Activated naive CD4-positive, alpha-beta T cell treated with anti-CD3 and anti-CD28 coated beads, Interleukin-2, amount 10 ng/mL, durations not matched to agents 7 days and 5 days (primary cell): ENCODE measurements at places on chromosomes 6 and 20.

GRCh38 chr6:36297511-36297910 lies 27.7 kb downstream of the PNPLA1 start:
- H3K36me3 ChIP-seq, result no peaks in the 10 kb centered on the region
- H3K4me3 ChIP-seq, result no peak overlapping the region
- no peak overlapping the region for H3K27ac ChIP-seq
- no peak for DNase-seq
- no peaks in the 10 kb centered on the region for H3K4me1 ChIP-seq

DNA sequence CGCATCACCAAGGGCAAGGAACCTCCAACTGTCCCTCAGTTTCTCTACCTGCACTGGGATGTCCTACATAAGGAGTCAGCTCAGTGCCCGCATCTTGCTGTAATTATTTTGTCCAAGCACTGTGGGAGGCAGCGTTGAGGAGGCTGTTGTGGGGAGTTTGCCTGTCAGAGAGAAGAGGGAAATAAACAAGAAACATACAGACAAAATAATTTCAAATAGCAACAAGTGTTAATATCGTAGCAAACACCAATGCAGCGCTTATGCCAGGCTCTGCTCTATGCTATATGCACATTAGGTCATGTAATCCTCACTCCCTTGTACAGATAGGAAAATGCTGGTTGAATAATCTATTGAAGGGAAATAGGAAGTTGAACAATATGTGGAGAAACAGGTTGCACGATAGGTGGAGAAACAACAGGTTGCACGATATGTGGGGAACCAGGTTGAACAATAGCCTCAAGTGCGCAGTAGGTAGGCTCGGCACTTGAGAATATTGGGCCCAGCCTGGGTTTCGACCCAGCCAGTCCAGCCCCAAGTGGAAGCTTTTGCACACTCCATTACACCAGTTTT lies 91.2 kb upstream of the SIRPA start:
- H3K4me3 ChIP-seq, result peak overlapping the region; percentile 46
- H3K27me3 ChIP-seq, result peaks cover 66% of the 10 kb centered on the region
- H3K27ac ChIP-seq, result no peak overlapping the region
- DNase-seq, result no peak

DNA sequence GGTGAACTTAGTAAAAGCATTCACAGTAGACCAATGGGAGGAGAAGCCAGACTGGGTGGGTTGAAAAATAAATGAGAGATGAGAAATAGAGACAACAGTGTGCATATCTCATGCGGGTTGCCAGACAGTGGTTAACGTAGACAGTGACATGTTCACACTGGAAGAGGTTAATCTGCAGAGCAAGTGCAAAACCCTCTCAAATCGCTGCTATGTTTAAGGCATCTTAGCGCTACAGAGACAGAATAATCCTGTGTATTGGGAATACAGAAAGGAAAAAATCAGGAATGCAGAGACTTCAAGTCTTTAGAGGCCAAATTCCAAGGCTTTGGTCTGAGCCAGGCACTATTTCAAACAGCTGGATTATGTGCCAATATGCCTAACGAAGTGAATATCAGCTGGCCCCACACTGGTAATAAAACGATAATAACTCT lies 107.1 kb downstream of the TSHZ2 start:
- no peaks in the 10 kb centered on the region for H3K27me3 ChIP-seq
- no peaks in the 10 kb centered on the region for H3K36me3 ChIP-seq
- H3K27ac ChIP-seq, result no peak overlapping the region
- H3K4me3 ChIP-seq, result no peak overlapping the region
- DNase-seq, result no peak

DNA sequence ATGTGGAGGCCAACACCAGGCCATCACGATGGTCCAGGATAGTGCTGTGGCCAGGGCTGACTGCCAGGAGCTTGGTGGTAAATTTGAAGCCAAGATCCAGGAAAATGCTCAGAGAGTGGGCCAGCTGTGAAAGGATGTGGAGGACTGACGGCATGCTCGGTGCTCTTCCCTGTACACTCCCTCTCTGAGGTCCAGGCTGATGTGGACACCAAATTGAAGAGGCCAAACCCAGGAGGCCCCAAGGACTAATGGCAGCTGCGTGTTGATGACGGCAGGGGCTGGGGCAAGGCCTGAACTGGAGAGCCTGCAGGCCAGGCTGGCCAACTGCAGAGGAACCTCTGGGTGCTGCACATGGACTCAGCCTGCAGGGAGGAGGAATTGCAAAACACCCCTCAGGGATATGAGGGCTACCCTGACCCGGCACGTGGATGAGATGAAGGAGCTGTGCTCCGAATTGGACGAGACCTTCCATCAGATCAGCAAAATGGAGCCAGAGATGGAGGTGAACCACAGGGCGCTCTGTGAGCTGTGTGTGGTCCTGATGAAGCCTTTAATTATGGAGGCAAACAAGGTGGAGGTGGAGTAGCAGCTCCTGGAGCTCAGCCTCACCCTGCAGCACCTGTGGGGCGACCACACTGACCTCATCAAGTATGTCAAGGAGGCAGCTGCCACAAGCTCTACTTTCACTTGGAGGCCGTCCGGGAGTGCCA lies 6.9 kb upstream of the RAET1E start:
- H3K27ac ChIP-seq, result no peak overlapping the region
- H3K4me3 ChIP-seq, result no peak overlapping the region
- no peaks in the 10 kb centered on the region for H3K4me1 ChIP-seq
- H3K36me3 ChIP-seq, result no peaks in the 10 kb centered on the region
- H3K27me3 ChIP-seq, result peaks cover 49% of the 10 kb centered on the region

GRCh38 chr6:32865724-32866443 lies 11.9 kb downstream of the PSMB9 start:
- H3K27ac ChIP-seq, result peak overlapping the region; percentile 91
- peaks cover 21% of the 10 kb centered on the region for H3K36me3 ChIP-seq
- peaks cover 38% of the 10 kb centered on the region for H3K4me1 ChIP-seq
- DNase-seq, result no peak

DNA sequence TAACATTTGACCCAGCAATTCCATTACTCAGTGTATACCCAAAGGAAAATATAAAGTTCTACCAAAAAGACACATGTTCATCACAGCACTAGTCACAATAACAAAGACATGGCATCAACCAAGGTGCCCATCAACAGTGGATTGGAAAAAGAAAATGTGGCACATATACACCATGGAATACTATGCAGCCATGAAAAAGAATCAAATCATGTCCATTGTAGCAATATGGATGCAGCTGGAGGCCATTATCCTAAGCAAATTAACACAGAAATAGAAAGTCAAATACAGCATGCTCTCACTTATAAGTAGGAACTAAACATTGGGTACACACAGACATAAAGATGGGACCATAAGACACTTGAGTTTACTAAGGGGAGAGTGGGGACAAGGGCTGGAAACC lies 441.9 kb upstream of the ID4 start:
- no peaks in the 10 kb centered on the region for H3K4me1 ChIP-seq
- H3K36me3 ChIP-seq, result no peaks in the 10 kb centered on the region
- no peak overlapping the region for H3K4me3 ChIP-seq
- H3K27ac ChIP-seq, result no peak overlapping the region
- H3K27me3 ChIP-seq, result no peaks in the 10 kb centered on the region

DNA sequence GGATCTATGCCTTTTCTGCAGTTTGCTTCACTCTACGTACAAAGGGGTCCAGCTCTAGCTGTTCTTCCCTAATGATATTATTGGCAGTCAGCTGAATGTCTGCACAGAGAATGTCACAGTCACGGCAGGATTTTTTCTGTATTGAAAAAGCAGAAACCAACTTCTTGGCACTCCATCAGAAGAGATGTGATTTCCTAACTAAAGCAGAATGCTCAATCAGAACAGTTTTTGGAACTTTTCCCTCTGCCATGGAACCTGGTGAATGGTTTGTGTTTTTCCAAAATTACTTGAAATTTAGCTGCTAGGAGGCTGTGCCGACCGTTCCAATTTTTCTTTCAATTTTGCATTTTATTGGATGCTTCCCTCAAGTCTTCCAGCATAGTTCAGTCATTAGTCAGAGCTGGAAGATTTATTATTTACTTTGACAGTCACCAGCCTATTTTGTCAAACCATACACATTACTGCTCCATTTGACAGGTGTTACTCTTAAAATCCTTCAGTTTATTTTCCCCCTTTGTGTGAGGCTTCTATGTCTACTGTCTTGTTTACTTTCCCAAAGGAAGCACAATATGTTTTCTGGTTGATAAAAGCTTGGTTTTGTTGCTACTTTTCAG lies 259.6 kb upstream of the EPHA7 start:
- H3K4me1 ChIP-seq, result no peaks in the 10 kb centered on the region
- DNase-seq, result no peak
- H3K4me3 ChIP-seq, result no peak overlapping the region
- H3K27me3 ChIP-seq, result no peaks in the 10 kb centered on the region
- H3K36me3 ChIP-seq, result no peaks in the 10 kb centered on the region

DNA sequence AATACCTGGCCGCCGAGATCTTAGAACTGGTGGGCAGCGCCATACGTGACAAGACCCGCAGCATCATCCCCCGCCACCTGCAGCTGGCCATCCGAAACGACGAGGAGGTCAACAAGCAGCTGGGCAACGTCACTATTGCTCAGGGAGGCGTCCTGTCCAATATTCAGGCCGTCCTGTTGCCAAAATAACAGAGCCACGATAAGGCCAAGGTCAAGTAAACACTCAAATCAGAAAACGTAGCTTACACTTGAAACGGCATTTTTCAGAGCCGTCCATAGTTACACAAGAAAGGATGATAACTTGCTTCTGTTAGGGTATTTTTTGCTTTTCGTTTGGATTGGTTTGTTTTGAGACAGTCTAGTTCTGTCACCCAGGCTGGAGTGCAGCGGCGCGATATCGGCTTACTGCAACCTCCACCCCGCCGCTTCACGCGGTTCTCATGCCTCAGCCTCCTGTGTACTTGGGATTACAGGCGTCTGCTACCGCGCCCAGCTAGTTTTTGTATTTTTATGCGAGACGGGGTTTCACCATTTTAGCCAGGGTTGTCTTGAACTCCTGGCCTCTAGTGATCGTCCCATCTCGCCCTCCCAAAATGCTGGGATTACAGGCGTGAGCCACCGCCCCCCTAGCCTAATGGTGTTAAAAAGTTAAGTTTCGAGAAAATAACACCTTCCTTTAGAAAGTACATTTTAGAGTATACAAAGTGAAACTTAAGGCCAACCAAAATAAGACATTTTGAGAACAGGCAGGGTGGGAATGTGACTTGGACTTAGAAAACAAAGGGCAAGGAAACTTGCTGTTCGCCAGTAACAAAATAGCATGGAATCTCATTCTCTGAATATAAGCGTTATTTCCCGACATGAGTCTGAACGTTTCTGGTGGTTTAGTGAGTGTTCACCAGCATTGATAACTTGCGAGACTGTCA lies 42.8 kb upstream of the HFE start:
- peaks cover 4% of the 10 kb centered on the region for H3K36me3 ChIP-seq
- no peaks in the 10 kb centered on the region for H3K27me3 ChIP-seq
- H3K4me3 ChIP-seq, result peak overlapping the region; percentile 90
- H3K4me1 ChIP-seq, result peaks cover 41% of the 10 kb centered on the region

DNA sequence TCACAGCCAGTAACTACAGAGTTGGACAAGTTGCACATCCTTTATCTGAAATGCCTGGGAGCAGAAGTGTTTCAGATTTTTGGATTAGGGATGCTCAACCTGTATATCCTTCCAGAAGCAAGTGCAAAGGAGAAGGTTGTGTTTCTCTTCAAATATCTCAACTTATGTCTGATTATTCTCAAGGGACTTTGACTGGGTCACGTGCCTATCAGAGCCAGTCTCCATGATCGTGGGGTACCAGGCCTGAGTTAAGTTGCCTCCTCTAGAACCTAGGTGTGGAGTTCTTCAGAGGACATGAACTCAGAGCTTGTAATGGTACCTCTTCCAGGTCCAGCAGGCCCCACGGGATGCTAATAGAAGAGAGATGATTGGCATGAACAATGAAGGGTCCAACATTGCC lies 7.8 kb downstream of the CD83 start:
- peaks cover 22% of the 10 kb centered on the region for H3K36me3 ChIP-seq
- peaks cover 19% of the 10 kb centered on the region for H3K4me1 ChIP-seq
- H3K27ac ChIP-seq, result no peak overlapping the region
- H3K4me3 ChIP-seq, result no peak overlapping the region
- no peak for DNase-seq
- H3K27me3 ChIP-seq, result no peaks in the 10 kb centered on the region

- no peak overlapping the region for H3K27ac ChIP-seq
- DNase-seq, result no peak
- H3K36me3 ChIP-seq, result no peaks in the 10 kb centered on the region
- H3K27me3 ChIP-seq, result no peaks in the 10 kb centered on the region
- H3K4me3 ChIP-seq, result no peak overlapping the region
These were observed 21.6 kb downstream of the DSE start for GRCh38 chr6:116392132-116393013.

DNA sequence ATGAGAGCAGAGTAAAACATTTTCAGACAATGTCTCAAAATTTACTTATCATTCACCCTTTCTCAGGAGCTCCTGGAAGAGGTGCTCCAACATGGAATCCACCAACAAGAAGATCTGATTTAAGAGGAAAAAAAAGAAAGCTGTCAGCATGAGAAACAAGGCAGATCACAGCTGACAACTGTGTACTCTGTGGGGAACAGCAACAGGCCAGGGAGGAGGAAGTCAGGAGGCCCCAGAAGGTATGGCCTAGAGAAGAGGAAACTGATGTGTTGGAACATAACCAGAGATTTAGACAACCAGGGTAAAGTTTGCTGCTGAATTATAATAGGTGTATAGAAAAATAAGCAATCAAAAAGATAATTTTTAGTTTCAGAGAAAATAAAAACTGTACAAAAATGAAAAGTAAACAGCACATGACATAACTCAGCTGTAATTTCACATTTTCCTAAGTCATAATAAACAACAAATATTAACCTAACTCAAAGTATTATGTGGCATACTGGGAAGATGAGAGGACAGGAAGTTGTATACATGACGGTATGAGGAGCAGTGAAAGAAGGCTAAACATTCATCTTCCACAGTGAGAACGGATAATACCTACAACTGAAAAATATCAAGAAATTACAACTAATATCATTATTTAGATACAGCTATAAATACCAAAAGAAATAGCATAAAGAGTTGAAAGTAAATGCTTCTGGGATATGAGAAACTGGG lies 113.6 kb upstream of the EMILIN3 start:
- H3K27me3 ChIP-seq, result no peaks in the 10 kb centered on the region
- no peak overlapping the region for H3K4me3 ChIP-seq
- H3K27ac ChIP-seq, result peak overlapping the region; percentile 71
- H3K4me1 ChIP-seq, result peaks cover 23% of the 10 kb centered on the region
- DNase-seq, result no peak
- peaks cover 50% of the 10 kb centered on the region for H3K36me3 ChIP-seq

- H3K4me1 ChIP-seq, result no peaks in the 10 kb centered on the region
- H3K4me3 ChIP-seq, result no peak overlapping the region
- H3K27me3 ChIP-seq, result peaks cover 11% of the 10 kb centered on the region
- no peak for DNase-seq
- H3K36me3 ChIP-seq, result no peaks in the 10 kb centered on the region
These were observed 26.2 kb upstream of the CMTR1 start for GRCh38 chr6:37406726-37407341.

GRCh38 chr6:89997456-89998445 lies 103.5 kb downstream of the GJA10 start:
- H3K27ac ChIP-seq, result no peak overlapping the region
- H3K4me1 ChIP-seq, result peaks cover 21% of the 10 kb centered on the region
- no peak overlapping the region for H3K4me3 ChIP-seq
- no peak for DNase-seq

- no peak overlapping the region for H3K4me3 ChIP-seq
- H3K36me3 ChIP-seq, result no peaks in the 10 kb centered on the region
- H3K27me3 ChIP-seq, result peaks cover 43% of the 10 kb centered on the region
- H3K27ac ChIP-seq, result no peak overlapping the region
- no peak for DNase-seq
- H3K4me1 ChIP-seq, result peaks cover 16% of the 10 kb centered on the region
These were observed 31.5 kb downstream of the SULF2 start for GRCh38 chr20:47753576-47754387.

GRCh38 chr6:67757465-67758033 lies 877.5 kb upstream of the ADGRB3 start:
- no peak for DNase-seq
- H3K4me3 ChIP-seq, result no peak overlapping the region
- no peaks in the 10 kb centered on the region for H3K36me3 ChIP-seq
